ENCODE measurements at places on chromosomes 2 and 18. TPM values are rescaled to one million over a fixed set of nuclear protein-coding genes. Genes with fewer than 3 reads are reported as not detected.

GRCh38 chr18:77905449-77906055, 655.9 kb downstream of the GALR1 start:
- DNase-seq, result no peak

GRCh38 chr2:33209976-33210375, 263.2 kb downstream of the LTBP1 start:
- DNase-seq, result no peak

GRCh38 chr2:44596537-44597320, 235.0 kb downstream of the CAMKMT start:
- no peak for DNase-seq

The CNTNAP5 gene
- total RNA-seq, result 41.0 TPM

DNA sequence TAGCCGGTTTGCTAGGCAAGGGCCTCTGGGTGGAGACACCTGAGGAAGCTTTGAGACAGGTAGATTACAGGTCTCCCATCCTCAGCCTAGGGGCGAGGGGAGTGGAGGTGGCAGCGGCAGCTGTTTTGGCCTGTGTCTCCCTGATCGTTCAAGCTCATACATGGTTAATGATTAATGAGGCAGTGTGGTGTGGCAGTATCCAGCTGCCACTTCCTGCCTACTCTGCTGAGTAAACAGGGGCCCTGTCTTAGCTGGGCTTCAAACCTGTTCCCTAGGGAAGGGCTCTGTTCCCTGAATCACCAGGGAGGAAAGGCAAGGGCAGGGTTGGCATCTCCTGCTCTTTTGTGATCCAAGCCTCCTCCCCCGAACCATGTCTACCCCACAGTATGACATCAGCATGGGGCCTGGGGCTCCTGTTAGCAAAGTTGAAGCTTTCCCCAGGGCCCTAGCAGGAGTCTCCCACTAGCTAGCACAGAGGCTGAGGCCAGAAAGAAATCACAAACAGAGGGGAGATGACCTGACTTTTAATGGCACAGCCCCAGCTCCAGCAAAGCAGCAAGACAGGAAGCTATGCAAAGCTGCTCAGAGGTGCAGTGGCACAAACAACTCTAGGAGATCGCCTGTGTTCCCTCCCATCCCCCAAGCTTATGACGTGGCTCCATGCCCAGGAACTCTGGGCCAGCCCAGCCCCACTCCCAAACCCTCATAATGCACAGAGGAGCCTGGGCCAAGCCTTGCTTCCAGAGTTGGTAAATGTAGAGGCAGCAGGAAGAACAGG, 3.7 kb upstream of the TUBA4B start:
- DNase-seq, result peak; percentile 37

GRCh38 chr2:237432484-237433092, 18.6 kb upstream of the COL6A3 start:
- DNase-seq, result no peak

The C18orf54 gene
- total RNA-seq, result 8.7 TPM

The LYG2 gene
- not detected for total RNA-seq

DNA sequence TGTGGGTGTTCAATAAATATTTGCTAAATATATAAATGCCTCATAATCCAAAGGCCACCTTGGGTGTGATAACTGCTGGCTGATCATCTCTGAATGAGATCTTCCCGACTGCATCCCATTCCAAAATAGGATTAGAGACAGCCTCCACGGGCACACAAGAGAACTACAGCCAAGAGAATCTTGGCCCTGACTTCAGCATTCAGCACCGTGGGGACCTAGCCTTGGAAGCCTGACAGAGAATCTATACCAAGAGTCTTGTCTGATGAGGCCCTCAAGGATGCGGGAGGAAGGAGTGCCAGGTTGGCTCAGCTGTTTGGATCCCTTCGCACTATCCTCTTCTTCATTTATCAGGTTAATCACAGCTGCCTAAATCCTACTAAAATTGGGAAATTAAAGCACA, 85.8 kb downstream of the RBM43 start:
- DNase-seq, result no peak

DNA sequence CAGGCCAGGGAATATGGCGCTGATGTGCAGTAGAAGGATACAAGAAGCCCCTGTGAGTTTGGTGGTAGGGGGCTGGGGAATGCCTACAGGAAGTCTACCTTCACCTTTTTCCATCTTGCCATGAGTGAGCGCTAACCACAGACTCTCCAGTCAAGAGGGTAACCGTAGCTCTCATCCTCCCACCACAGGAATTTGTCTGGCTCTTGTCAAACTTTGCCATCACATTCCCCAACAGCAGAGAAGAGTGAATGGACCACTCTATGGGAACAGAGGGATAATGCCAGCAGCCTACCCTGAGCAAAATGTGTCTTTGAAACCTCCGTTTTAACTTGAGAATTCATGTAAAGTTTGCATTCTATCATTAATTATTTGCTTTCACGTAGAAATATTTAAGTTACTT, 168.3 kb downstream of the NRP2 start:
- no peak for DNase-seq

- no peak for DNase-seq
Observed at GRCh38 chr2:218400167-218400929, 680 bp downstream of the CTDSP1 start.

- no peak for DNase-seq
Observed at GRCh38 chr18:22109535-22109934, 59.9 kb upstream of the GATA6 start.

The C2orf92 gene
- 3.6 TPM for total RNA-seq

GRCh38 chr2:222594679-222595078, 61.2 kb downstream of the FARSB start:
- DNase-seq, result no peak

The PJVK gene
- total RNA-seq, result 5.0 TPM

DNA sequence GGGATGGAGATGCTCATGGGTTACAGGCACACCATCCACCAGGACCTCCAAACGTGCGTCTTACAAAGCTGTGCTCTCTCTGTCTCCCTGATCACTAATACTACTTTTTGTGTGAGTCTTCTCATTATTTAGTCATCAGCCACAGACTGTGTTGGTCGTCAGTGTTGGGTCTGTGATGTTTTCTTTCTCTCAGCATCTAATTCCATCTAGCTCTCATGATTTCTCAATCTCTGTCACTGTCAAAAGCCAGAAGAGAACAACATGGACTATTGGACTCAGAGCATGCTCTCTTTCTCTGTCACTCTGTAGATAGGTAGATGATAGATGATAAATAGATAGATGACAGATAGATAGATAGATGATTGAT, 6.0 kb upstream of the ARL4C start:
- no peak for DNase-seq

DNA sequence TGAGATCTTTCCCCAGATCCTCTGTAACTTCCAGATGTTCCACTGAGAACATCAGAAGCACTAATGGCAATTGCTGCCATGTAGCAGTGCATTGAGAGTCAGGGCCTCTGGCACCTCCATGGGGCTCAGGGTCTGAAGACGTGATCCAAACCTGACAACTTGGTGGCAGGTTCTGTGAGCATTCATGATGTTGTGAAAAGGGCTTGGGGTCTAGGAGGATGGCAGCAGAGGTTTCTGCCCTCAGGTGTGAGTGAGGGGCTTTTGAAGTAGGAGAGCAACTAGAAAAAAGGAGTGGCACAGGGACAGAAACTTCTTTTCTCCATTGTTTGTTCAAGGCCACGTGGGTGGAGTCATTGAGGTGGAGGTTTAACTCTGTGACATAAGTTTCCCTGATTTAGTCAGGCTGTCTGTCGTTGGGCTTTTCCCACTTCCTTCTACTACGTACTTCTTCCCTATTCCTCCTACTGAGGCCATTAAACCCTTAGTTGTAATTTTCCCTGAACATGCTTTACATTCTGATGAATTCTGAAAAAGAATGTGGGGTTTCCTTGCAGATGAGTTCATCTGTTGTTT, 13.1 kb downstream of the CFLAR start:
- DNase-seq, result no peak

GRCh38 chr18:48575658-48576456, 37.0 kb downstream of the CTIF start:
- peak; percentile 67 for DNase-seq

The KIAA2012 gene
- total RNA-seq, result 0.47 TPM

- peak; percentile 84 for DNase-seq
Observed at GRCh38 chr18:79951545-79952455, at the start of gene SLC66A2. Gene SLC66A2 (minus strand): TSS chr18:79951653. CDS start chr18:79950926, 727 bp downstream.

The KCNE4 gene
- 3.7 TPM for total RNA-seq

DNA sequence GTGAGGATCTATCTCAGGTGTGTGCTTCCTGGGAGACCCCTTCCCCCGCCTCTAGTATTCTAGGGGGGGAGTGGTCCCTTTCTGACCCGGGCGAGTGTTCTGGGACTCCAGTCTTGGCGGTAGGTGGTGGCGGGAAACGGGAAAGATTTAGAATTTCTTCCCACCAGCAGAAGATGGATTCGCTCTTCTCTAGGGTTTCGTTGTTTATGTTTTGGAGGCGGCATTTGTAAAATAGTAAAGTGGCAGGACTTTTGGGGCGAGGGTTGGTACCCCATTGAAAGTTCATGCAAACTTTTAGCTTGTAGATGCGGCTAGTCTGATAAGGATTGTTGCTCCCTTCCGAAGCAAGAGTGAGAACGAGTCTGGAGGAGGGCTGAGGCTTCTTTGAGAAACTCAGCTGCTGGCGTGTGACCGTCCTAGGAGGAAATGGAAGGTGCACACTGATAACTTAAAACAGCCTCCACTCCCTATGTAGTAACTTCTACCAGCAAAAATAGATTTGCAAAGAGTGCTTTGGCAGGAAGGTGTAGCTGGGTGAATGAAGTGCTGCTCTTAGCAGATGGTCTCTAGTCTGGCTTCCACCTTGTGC, 412 bp downstream of the GPD2 start:
- DNase-seq, result no peak

The MARCO gene
- total RNA-seq, result 0.31 TPM

GRCh38 chr2:116692988-116693387, 1121.5 kb upstream of the DDX18 start:
- DNase-seq, result no peak

The GCC2 gene
- total RNA-seq, result 31.4 TPM

The L3MBTL4 gene
- total RNA-seq, result 20.4 TPM

The TSPYL6 gene
- 0.31 TPM for total RNA-seq

GRCh38 chr18:11791131-11791530, 60.1 kb upstream of the CHMP1B start:
- DNase-seq, result no peak

DNA sequence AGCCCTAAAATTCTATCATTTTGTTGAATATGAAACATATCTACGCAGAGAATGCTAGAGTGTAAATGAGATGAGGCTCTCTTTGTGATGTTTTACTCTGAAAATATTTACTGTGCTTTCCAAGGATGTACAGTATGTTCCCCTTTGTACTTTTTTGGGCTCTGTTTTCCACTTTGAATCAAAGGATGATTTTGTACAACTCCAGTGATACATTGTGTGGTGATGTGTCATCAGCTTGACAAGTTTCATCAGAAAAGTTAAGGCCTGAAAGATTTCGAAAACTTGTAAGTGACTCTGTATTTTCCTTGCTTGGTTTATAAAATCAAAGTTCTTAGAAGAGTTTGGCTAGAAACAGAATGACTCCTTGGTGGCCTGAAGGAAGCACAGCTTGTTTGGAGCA, 206.3 kb downstream of the LTBP1 start:
- DNase-seq, result no peak

GRCh38 chr2:80169811-80170594, 134.5 kb downstream of the LRRTM1 start:
- DNase-seq, result no peak

GRCh38 chr2:232525791-232526371, at the start of gene CHRND:
Gene CHRND (plus strand): TSS chr2:232526160. CDS start chr2:232526216, 56 bp downstream.
- DNase-seq, result no peak

The PLEKHA3 gene
- 16.1 TPM for total RNA-seq

The CHRNG gene
- total RNA-seq, result 0.16 TPM

- no peak for DNase-seq
Observed at GRCh38 chr2:145596416-145596815, 1076.5 kb upstream of the ZEB2 start.

The G6PC2 gene
- not detected for total RNA-seq

- no peak for DNase-seq
Observed at GRCh38 chr2:119523952-119524694, at the start of gene SCTR. Gene SCTR (minus strand): TSS chr2:119524483. CDS start chr2:119524226, 257 bp downstream.

The NT5C1B gene
- total RNA-seq, result not detected

All from occipital lobe (tissue), 3 donors.